Activated T-helper 9 cell treated with anti-CD3 and anti-CD28 coated beads, Interleukin-2, amount 50 U/mL, for 16 hours (primary cell): ENCODE measurements at places on chromosomes 6 and 20.

GRCh38 chr6:113805173-113805790, 51.9 kb upstream of the MARCKS start:
- DNase-seq = no peak

GRCh38 chr6:9799582-9799981, 615.3 kb downstream of the TFAP2A start:
- no peak for DNase-seq

- DNase-seq = no peak
Measured at GRCh38 chr20:33670715-33671499, 3.3 kb downstream of the NECAB3 start.

GRCh38 chr20:5065879-5066383, 53.8 kb downstream of the PCNA start:
- DNase-seq = no peak

- no peak for DNase-seq
Measured at GRCh38 chr6:159753081-159753872, 8.6 kb upstream of the ACAT2 start.

GRCh38 chr20:37494796-37495195, 26.3 kb upstream of the NNAT start:
- DNase-seq = no peak

- no peak for DNase-seq
Measured at GRCh38 chr6:143100429-143100828, 39.7 kb downstream of the AIG1 start.

DNA sequence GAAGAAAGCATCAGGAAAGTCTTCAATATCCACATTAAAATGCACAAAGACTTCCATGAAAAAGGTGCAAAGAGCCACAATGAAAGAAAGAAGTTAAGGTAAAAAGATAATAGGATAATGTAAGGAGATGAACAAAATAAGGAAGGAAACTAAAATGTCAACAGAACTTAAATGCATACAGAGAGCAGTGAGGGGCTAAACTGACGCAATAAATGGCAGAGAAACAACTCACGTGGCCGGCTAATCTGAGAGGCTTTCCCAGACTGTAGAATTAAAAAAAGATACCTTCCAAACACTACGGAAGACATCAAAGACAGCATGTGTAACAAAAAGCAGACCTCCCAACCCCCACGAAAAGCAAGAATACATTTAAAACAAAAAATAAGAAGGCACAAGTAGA, 73.7 kb downstream of the GMDS start:
- no peak for DNase-seq

- no peak for DNase-seq
Measured at GRCh38 chr20:45776931-45777330, 14.8 kb downstream of the WFDC3 start.

- no peak for DNase-seq
Measured at GRCh38 chr20:62696989-62697388, 11.6 kb upstream of the NTSR1 start.

DNA sequence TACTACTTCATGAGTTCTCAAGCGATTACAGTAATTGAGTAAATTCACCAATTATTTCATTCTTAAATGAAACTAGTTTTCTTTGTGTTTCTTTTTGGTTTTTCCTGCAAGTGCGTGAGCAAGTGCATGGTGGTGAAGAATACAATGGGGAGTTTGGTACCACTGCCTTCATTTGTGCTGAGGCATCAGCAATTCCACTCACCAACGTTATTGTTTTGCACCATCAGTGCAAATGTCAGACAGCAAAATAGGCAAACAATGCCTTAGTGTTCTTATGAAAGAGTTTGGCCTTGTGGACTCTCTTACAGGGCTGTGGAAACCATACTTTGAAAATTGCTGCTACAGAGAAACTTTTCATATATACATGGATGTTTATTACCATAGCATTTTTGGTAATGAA, 8.2 kb downstream of the CDH26 start:
- DNase-seq = no peak

DNA sequence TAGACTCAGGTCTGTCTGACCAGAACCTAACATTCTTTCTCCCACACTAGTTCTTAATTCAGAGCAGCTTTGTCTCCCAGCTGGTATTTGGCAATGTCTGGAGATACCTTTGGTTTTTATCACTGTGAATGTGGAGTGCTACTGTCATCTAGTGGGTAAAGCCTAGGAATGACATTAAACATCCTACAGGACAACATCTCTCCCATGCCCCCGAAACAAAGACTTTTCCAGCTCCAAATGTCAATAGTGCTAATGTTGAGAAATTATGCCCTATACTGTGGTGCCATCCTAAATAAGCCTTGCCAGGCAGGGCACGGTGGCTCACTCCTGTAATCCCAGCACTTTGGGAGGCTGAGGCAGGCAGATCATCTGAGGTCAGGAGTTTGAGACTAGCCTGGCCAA, 4.2 kb upstream of the TTPAL start:
- DNase-seq = no peak

DNA sequence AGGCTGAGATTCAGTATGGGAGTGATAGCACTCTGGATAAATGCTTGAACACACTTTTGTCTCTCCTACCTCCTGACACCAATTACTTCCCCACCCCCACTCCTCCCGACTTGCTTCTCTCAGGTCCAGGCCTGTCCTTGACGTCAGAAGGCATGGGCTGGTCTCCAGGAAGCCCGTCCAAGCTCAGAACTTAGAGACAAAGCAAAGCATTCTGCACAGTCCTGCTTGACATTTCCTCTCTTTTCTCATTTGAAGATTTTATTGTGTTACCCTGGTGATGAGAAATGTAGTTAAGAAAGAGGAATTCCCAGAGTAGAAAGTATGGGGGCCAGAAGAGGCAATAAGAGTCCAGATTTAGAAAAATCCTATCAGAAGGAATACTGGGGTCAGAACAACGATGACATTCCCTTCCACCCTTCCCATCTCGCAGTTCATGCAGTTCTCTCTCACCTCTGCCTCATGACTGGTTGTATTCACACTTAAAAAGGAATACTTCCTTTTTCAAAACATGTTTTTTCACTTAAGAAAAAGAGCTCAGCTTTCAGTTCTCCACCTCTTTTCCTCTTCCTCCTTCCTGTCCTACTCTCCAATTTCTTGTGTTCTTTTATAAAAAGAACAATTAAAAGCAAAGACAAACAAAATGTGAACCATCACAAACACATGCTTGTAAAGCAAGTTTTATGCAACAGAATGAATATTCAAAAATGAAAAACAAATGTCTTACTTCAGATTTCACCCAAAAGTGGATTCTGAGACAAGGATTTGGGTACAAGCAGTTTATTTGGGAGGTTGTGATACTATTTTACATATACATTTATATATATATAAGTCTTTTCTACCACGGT, 18.5 kb upstream of the FAM184A start:
- DNase-seq = no peak

GRCh38 chr20:45044084-45044573, 56.8 kb downstream of the KCNS1 start:
- DNase-seq = no peak

DNA sequence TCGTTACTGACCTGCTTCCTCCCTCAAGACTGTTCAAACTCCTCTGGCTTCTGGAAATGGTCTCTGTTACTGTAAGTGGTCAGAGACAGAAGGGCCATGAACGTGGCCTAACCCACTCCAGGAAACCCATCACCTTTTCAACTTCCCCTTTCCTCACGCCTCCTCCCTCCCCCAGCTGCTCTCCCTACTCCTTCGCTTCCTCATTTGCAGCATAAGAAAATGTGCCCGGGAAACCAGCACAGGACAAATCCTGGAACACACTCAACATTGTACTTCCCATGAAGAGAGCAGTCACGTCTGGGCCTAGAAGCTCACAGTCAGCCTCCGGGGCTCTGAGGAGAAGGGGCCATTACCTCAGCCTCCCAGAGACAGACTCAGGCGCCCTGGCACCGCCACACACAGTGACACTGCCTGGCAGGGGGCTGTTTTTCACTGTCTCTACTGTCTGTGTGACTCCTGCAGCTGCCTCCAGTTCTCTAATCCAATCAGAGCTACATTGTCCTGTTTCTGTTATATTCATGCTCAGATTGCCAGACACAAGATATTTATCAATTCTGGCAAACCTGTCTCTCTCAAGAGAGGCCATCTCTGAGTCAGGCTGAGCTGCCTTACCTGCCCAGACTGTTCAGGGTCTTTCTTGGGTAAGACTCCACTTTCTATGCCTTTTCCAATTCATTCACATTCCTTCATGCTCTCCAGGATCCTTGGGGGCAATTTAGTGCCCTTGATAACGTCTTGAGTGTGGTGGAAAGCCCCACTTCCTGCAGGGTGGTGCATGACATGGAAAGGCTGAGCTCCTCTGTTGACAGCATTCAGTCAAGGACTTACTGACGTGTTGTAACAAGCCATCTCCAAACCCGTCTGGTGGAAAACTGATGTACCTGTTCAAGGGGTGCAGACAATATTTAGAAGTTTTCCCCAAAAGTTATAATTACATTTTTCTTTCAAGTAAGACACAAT, 242.2 kb downstream of the HIVEP2 start:
- no peak for DNase-seq

DNA sequence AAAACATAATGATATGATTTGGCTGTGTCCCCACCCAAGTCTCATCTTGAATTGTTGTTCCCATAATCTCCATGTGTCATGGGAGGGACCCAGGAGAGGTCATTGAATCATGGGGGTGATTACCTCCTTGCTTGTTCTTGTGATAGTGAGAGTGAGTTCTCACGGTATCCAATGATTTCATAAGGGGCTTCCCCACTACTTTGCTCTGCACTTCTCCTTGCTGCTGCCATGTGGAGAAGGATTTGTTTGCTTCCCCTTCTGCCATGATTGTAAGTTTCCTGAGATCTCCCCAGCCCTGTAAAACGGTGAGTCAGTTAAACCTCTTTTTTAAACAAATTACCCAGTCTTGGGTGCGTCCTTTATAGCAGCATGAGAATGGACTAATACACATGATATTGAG, 156.8 kb upstream of the PLCB4 start:
- no peak for DNase-seq

- no peak for DNase-seq
Measured at GRCh38 chr20:19524691-19525090, 233.4 kb upstream of the RIN2 start.

GRCh38 chr6:107636486-107636885, 146.6 kb downstream of the SOBP start:
- DNase-seq = no peak

- no peak for DNase-seq
Measured at GRCh38 chr6:38137608-38138265, 318.2 kb downstream of the ZFAND3 start.

GRCh38 chr20:4813863-4814695, 92.4 kb downstream of the PRND start:
- peak; percentile 31 for DNase-seq

- no peak for DNase-seq
Measured at GRCh38 chr20:50274570-50275430, 84.2 kb downstream of the CEBPB start.

DNA sequence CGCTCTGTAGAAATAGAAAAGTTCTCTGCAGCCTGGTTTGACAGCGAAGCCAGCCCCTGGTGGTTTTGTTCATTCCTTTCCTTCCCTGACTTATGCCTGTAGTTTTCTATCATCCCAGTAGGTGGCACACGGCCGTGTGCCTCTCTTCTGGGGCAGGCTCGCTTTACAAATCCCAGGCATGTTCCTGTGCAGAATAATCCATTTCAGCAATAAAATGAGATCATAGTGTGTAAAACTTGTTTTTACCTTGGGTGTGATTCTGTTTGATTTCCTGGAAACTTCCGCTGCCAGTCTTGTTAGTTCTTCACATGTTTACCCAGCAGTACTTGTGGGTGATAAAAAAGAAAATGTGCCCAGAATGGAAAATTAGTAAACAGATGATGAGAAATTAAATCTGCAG, 7.4 kb upstream of the INSM1 start:
- DNase-seq = no peak

- no peak for DNase-seq
Measured at GRCh38 chr20:59920944-59921343, 12.5 kb downstream of the SYCP2 start.

- no peak for DNase-seq
Measured at GRCh38 chr6:78942446-78942845, 75.1 kb downstream of the IRAK1BP1 start.

- DNase-seq = no peak
Measured at GRCh38 chr6:162249907-162250642, 477.5 kb downstream of the PRKN start.

GRCh38 chr6:52389626-52390360, 27.8 kb downstream of the PAQR8 start:
- DNase-seq = peak; percentile 13

DNA sequence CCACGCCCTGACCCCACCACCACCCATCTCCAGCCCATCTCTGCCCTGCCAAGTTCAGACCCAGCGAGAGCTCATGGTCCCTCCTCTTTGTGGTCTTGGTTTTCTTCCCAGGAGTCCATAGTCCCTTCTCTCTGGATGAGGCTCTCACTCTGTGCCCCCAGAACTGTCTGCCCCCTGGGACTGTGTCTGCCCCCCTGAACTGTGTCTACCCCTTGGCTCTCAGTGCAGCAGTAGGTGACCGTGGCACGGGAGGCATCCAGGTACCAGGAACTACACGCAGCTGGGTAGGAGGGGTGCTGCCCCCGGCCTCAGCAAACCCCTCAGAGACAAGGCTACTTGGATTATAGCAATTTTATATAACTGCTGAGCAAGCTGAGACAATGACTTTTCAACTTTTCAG, 23.6 kb downstream of the PRR18 start:
- DNase-seq = no peak

GRCh38 chr20:47985092-47985850, 200.0 kb upstream of the SULF2 start:
- DNase-seq = no peak

DNA sequence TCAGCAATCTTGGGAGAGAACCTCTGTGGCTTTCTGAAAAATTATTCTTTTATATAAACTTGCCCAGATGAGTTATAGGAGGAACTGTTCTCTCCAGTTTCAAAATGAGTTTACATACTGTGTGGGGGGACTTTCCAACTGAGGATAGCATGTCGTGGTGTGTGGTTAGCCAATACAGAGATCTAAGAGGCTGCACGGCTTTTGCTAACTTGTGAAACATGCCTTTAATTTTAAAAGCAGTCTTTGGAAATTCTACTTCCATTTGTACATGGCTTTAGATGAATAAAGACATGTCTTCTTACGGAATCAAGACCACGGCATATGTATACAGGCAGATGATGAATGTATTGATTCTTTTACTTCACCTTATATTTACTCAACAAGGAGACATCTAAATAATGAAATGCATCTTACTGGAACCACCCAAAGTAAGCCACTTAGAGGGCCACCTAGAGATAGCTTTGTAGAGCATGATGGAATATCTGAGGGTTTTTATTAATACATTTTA, 39.8 kb downstream of the HIVEP1 start:
- peak; percentile 20 for DNase-seq

DNA sequence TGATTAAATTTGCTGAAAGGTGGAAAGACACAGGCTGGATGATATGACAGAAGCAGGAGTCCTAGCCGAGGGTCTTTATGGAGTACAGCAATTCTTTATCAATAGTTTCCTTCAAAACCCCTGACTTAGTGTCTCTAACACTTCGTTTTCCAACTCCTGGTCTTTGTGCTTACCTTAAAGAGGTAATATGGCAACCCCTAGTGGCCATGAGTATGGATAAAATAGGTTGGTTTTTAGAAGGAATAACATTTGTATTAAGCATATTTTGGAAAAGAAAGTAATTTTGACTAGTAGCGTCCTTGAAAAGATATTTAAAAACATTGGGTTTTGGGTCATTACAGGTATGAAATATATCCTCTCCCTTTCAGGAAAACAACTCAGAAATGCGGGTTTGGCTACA, 51.9 kb downstream of the VGLL2 start:
- DNase-seq = no peak

- DNase-seq = no peak
Measured at GRCh38 chr6:48135323-48136084, 24.5 kb upstream of the PTCHD4 start.
